ENCODE measurements at places on chromosomes 2 and 18.
A peak's percentile ranks its signal among the peaks of the same experiment; 100 is the strongest.

GRCh38 chr2:240502430-240503121, 55.2 kb downstream of the ANKMY1 start:
- DNase-seq = no peak

DNA sequence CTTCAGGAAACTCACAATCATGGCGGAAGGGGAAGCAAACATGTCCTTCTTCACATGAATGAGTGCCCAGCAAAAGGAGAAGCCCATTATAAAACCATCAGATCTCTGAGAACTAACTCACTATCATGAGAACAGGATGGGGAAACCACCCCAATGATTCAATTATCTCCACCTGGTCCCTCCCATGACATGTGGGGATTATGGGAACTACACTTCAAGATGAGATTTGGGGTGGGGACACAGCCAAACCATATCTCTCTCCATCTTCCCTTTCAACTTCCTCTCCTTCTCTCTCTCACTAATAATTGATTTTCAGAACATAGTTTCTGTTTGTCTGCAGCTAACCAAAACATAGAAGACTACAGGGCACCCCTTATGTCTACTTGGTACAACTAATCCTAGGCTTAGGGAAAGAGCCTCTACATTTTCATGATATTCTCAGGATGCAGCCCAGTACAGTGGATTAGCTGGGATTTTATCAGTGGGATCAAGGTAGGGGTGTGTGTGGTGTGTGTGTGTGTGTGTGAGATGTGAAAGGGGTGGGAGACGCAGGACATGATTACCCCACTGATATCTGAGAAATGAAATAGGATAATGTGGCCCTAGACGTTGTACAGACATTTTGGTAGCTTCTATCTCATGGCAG, 2.8 kb upstream of the ATF2 start:
- DNase-seq = no peak

GRCh38 chr18:33577685-33578517, at the start of gene ASXL3:
TSS of gene ASXL3 (plus strand) at chr18:33578219. CDS start at chr18:33578632, 413 bp downstream.
- DNase-seq = peak; percentile 40

GRCh38 chr18:48663931-48664847, 125.4 kb downstream of the CTIF start:
- peak; percentile 48 for DNase-seq

GRCh38 chr2:144998435-144998834, 478.5 kb upstream of the ZEB2 start:
- no peak for DNase-seq
